ENCODE measurements at places on chromosomes 2 and 18.

GRCh38 chr18:59051470-59052165 lies 88.1 kb upstream of the SEC11C start:
- DNase-seq: no peak

GRCh38 chr2:196638765-196639164 lies 750 bp upstream of the CCDC150 start:
- DNase-seq: no peak

DNA sequence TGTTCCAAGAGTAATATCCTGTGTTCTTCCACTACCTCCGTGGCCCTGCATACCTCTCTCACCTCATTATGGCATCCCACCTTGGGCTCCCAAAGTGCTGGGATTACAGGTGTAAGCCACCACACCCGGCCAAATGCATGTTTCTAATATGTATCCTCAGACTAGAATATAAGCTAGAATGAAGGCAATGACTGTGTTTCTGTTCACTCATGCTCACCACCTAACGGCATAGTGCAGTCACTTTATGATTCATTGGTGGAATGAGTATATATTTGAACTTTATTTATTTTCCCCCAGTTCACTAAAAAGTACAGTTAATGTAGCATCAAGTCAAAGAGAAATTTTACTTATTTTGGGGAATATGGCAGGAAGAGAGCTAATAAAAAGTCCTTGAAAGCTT lies 11.3 kb downstream of the PIGN start:
- no peak for DNase-seq

DNA sequence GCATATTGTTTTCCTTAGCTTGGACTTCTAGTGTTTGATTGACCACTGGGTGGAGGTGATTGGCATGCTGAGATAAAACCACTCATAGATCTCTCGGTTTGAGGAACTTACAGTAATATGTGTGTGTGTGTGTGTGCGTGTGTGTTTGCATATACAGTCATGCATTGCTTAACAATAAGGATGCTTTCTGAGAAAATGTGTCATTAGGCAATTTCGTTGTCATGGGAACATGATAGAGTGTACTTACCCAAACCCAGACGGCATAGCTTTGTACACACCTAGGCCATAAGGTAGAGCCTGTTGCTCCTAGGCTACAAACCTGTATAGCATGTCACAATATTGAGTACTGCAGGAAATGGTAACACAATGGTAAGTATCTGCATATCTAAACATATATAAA lies 167.3 kb downstream of the NYAP2 start:
- DNase-seq: no peak

- no peak for DNase-seq
Measured at GRCh38 chr2:113218283-113219091, 44.7 kb downstream of the PSD4 start.

GRCh38 chr18:38751898-38752297 lies 1186.3 kb upstream of the CELF4 start:
- no peak for DNase-seq

DNA sequence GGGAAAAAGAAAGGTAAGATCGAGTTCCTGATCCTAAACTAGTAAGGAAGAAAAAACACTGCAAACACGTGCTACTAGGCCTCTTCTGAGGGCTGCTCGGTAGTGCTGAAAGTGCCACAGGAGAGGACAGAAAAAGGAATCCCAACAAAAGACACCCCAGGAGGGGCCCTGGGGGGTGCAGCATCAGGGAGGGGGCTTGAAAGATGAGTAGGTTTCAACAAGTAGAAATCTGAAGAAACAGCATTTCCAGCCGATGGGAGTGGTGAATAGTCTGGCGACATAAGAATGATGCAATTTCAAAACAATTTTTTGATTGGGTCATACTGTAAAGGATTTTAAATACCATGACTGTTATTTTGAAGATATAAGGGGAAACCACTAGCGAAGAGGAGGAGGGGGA lies 98.6 kb downstream of the NOL10 start:
- DNase-seq: no peak

DNA sequence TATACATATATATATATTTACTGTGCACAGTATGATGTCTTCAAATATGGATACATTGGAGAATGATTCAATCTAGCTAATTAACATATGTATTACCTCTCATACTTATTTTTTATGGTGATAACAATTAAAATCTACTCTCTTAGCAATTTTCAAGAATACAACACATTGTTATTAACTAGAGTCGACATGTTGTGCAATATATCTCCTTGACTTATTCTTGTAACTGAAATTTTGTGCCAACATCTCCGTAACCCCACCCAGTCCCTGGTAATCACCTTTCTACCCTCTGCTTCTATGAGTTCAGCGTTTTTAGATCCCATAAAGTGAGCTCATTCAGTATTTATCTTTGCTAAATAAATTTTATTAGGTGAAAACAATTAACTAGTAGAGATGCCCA lies 216.4 kb upstream of the TMEM200C start:
- DNase-seq: no peak

DNA sequence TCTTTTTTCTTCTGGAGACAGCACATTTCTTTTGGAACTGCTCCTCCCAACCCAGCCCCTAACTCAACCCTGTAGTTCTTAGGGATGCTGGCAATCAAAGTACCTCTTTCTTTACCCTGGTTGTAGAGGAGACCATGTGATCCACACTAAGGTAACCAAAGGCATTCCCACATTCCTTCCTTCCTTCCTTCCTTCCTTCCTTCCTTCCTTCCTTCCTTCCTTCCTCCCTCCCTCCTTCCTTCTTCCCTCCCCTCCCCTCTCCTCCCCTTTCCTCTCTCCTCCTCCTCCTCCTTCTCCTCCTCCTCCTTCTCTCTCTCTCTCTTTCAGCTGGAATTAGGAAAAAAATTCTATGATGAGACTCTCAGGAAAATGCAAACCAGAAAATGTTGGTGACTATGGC lies 13.8 kb upstream of the RAPH1 start:
- DNase-seq: no peak

- DNase-seq: peak; percentile 49
Measured at GRCh38 chr2:38723173-38723572, 28.0 kb downstream of the SRSF7 start.

GRCh38 chr2:191666732-191667131 lies 11.2 kb upstream of the NABP1 start:
- DNase-seq: no peak

GRCh38 chr2:203623096-203623495 lies 83.3 kb upstream of the CD28 start:
- DNase-seq: no peak

GRCh38 chr2:239127513-239127912 lies 273.3 kb downstream of the HDAC4 start:
- no peak for DNase-seq

DNA sequence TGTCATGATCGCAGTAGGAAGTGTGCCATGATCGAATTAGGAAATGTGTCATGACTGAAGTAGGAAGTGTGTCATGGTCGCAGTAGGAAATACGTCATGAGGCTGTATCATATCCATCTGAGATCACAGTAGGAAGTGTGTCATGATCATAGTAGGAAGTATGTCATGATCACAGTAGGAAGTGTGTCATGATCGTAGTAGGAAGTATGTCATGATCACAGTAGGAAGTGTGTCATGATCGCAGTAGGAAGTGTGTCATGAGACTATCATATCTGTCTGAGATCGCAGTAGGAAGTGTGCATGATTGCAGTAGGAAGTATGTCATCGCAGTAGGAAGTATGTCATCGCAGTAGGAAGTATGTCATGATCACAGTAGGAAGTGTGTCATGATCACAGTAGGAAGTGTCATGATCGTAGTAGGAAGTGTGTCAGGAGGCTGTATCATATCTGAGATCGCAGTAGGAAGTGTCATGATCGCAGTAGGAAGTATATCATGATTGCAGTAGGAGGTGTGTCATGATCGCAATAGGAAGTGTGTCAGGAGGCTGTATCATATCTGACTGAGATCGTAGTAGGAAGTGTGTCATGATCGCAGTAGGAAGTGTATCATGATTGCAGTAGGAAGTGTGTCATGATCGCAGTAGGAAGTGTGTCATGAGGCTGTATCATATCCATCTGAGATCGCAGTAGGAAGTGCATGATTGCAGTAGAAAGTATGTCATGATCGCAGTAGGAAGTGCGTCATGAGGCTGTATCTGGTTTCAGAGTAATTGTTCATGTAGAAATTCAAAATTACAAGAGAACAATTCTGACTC lies 56.4 kb upstream of the NFATC1 start:
- DNase-seq: no peak

DNA sequence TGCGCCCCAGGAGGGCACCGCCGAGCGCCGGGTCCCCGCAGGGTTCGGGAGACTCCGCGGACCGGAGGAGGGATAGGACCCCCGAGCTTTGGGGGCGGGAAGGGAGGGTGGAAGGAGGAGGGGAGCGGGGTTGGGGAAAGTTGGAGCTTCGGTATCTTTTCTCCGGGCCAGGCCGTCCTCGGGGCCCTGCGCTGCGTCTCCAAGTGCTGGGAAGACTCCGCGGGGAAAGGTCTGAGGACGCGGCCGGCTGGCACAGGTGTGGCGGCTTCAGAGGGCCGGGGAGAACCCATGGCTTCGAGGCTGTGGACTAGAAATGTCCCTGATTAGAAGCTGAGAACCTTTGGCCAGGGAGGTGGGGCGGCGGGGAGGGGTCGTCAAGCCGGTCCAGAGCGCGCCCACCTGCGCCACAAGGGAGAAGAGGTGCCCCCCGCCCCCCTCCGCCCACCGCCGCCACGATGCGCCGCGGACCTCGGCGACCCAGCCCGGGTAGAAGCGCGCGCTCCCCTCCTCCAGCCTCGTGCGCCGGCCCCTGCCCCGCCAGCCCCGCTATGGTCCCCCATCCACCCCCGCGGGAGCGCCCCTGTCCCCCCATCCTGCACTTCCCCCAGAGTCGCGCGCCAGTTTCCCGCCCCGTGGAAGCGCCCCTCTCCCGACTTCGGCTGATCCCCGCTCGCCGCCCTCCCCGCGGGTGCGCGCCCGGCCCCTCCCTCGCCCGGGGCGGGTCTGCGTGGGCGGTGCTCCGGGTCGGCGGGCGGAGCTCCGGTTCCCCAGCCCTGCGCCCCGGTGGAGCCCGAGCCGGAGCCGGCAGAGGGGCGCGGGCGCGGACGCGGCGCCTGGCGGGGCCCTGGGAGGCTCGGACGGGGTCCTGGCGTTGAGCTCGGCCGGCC lies at the start of gene SNTG2:
Gene SNTG2, plus strand, starts transcription at position 770 of the 887 bp plus-strand sequence. CDS start 148 bp downstream, outside the sequence.
- peak; percentile 53 for DNase-seq

DNA sequence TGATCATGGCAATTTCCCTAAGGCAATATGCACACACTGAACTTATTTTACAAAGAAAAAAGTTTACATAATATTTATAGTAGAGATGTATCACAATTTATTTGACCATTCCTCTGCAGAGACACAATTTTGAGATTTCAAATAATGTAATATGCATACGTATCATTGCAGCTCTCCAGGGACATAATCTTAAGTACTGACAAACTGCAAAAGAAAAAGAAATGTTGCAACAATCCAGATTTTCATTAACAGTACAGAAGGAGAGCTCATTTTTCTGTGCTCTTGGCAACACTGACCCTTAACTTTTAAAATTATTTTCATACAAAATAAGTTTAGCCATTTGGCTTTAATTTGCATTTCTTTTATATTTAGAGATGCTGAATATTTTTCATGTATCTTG lies 710.2 kb upstream of the SLC39A10 start:
- DNase-seq: no peak

DNA sequence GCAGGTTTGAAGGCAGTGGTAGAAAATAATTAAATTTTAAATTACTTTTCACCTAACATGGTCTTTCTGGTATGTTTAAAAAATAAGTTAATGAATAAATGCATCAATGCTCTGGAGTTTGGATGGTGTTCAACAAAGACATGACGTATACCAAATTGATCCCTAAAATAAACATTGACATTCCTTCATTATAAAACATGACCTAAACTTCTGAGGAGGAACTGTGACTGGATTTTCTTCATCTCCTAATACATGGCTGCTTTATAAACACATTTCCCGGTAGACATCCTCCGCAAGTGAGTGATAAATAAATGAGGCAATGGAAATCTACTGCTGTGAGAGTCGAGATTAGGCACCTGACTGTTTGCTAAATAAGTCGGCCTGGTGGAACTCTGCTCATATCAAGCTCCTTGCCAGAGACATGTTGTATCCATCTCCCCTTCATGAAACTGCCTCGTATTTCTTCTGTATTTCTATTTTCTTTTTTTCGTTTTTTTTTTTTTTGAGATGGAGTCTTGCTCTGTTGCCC lies 362.3 kb downstream of the RNF144A start:
- no peak for DNase-seq

- no peak for DNase-seq
Measured at GRCh38 chr18:53909668-53910067, 314.8 kb downstream of the MBD2 start.

DNA sequence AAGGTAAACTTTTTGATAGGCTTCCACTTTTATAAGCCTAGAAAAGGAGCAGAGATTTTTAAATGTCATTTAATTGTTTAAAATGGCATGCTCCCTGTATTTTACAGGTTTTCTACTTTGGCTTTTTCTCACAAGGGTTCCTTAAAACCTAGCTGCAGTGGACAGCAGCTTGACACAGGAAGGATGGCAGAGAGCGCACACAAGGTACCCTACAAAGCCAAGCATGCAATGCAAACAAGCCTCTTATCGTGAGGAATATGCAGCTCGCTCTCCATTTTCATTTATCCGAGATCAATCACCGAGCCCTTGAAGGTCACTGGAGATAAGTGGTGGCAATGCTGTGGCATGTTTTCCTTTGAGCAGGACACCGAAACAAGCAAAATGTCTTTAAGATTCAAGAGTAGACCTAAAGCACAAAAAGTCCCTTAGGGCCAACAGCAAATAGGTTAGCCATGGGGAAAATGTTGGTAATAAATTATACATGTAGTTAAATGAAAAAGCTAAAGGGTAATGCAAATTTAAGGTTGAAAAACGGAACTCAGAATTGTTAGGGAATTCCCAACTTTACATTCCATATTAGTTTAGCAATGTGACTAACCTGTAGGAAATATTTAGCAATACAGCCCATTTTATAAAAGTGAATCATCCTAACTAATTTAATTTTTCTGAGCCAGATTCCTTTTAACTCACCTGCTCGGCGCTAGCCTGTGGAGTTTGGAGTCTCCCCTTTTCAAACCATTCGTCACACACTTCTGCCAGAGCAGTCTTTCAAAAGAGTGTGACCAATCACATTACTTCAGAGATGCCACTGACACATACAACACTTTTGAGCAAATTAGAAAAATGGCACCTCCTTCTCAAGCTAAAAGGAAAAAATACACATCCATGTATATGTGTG lies 337.9 kb upstream of the PKDCC start:
- DNase-seq: no peak

GRCh38 chr2:627340-627709 lies 49.9 kb downstream of the TMEM18 start:
- no peak for DNase-seq

- DNase-seq: no peak
Measured at GRCh38 chr2:65478498-65479135, 46.2 kb upstream of the SPRED2 start.

GRCh38 chr18:58078889-58079573 lies 35.0 kb downstream of the NEDD4L start:
- no peak for DNase-seq

GRCh38 chr2:230991598-230991997 lies 4.3 kb upstream of the SPATA3 start:
- no peak for DNase-seq

DNA sequence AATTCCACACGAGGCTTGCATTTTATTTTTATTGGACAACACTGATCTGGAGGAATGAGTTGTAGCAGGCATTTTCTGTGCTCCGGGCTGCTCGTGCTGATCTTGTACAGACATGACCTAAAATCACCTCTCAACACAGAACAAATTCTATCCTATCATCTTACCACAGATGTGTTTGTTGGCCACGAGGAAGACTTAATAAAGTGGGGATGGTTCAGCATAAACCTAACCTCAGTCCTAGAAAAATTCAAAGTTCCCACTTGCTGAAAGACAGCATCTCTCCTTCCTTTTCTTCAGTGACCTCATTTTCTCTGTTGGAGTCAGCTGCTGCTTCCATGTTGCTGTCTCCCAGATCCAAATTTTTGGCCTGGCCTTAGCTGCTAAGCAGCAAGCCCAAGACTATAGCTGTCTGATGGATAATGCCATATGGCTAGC lies 45.3 kb downstream of the RBKS start:
- DNase-seq: no peak

All from activated T-cell treated with anti-CD3 and anti-CD28 coated beads, Interleukin-2, amount 50 U/mL, for 48 hours (primary cell).